CD4-positive, alpha-beta T cell treated with Interleukin-15 for 1 hour (primary cell): ENCODE measurements at places on chromosomes 3 and 15.

DNA sequence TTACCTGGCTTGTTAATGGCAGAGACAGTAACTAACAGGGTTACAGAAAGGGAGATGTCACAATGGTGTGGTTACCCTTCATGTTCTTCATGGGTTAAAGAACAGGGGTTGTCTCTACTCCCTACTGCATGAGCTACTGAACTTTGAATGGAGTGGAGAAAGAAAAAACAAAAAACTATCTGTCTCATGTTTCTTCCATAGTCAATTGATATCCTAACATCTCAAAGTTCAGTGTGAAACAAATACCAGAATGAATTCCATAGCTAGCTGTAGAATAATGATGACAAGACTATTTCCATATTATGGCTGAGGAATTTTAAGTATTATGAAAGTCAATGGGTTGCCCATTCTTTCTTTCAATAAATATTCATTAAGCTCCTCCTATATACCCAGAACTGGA lies 161.3 kb upstream of the LPP start:
- DNase-seq = no peak

DNA sequence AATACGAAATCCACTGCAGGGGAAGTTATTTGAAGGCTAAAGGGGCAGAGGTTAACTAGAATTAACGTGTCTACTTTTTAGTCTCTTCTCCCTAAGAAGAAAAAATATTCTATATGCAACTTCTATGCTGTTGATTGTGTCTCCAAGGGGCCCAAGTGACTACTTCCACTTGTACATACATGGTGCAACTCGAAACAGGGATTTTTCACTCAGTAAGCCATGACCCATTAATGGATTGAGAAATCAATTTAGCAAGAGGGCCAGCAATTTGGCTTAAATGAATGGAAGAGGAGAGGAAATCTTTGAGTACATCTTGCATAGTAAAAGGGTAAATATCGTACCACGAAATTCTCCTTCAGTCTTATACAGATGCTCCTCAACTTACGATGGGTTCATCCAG lies 151.1 kb upstream of the HES1 start:
- no peak for DNase-seq

- no peak for DNase-seq
Observed at GRCh38 chr3:150439657-150440056, 31.6 kb downstream of the TSC22D2 start.

DNA sequence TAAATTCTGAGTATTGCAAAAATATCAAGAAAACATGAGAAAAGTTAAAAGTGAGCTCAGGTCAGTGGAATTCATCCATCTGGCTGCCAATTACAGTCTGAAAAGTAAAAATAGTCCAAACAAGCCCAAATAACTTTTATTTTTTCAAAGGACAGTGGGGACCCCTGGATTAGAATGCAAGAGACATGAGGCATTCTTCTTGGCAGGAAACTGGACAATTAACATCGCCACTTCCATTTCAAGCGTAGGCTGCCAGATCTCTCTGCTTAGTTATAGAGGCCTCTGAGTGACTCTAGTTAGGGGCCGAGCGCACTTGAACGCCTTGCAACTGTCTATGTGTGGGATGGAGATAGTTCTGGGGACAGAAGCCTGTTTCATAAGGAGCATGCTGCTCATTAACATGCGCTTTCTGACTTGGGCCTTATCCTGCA lies 189.1 kb downstream of the GHSR start:
- DNase-seq = no peak

DNA sequence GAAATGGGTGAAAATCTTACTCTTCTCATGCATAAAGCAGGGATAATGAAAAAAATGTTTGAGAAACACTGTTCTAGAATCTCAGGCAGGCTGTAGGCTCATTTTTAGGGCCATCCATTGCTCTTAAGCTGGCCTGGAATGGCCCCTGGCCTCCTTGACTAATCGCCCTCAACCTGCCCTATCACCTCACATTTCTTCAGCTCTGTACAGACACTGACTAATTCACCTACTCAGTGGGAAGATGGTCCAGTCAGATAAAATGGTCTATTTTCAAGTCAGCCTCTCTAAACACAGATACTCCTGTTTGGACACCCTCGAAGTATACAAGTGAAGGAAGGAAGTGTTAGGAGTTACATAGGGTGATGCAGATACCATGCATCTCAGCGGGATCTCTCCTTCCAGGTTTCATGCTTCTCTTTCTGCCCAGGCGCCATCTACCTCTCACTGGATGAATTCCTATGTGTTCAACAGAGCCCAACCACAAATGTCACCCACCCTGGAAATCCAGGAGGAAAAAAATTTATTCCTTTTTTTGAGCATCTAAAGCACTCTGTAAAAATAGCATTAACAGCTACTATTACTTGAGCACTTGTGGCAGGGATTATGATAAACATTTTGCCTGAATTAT lies 12.1 kb downstream of the FMN1 start:
- DNase-seq = no peak

GRCh38 chr3:94972066-94972465 lies 909.2 kb downstream of the NSUN3 start:
- DNase-seq = no peak
